ENCODE measurements at places on chromosomes 6 and 20.

DNA sequence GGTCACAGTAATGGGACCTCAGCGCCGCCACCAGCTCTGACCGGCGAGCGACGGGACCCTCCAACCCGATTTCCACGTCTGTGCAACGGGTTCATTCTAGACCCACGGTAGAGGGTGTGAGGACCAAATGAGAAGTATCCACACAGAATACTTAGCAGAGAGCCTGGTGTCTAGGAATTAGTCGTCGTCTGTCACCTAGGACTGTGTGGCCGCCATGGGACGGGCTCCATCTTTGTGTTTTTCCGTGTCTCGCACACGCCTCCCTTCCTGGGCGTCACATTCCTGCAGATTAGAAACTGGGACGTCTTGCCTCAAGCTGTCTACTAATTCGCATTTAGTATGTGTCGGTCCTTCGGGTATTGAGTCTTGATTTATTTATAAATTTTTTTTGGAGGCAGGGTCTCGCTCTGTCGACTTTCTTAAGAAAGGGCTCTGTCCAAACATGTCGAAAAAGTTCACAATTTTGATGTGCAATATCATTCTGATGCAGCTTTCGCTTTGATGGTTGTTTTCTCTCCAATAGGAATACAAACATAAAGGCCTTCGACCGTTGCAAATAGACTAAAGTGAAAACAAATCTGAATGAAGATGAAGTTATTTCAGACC, 563 bp downstream of the MGME1 start:
- DNase-seq, result no peak

DNA sequence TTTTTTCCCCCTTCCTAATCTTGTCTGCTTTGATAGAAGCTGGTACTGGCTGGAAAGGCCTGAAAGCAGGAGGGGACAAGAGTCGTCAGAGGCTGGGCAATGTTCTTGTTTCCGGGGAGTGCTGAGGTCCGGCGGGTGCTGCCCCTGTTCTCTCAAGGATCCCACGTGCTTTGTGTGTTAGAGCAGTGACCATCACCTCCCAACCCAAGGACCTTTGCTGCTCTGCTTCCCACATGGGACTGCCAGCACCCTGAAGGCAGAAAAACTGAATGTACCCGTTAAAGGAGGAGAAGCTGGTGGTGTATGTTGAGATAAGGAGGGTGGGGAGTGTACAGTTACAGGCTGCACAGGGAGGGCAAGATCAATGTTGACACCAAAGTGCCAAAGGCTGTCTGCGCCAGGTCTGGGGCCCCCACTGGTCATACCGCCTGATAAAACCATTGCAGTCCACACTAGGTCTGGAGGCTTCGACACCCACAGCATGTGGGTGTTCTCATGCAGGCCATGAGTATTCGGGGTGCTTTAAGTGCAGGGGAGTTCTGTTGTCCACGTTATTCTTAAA, 15.0 kb downstream of the C20orf173 start:
- no peak for DNase-seq

DNA sequence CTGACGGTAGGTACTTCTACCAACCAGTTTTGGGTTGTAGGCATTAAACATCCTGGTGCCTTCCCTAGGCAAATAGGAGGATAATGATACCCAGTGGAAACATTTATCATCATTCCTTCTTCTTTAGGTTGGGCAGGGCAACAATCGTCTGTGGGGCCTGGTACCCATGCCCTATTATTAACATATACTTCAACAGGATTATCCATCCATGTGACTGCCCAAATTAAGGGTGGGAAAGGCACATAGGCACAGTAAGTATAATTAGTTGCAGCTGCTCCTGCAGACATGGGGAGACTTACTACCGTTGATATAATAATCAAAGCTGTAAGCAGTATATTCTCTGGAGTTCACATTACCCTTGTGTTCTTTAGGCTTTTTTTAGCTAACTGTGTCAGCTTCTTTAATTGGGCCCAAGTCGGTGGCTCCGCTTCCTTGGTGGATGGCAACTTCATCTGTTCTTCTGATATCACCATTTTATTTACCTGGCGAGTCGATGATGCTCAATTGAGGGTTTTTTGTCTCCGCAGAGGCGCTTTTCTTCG, 16.8 kb downstream of the RPL7L1 start:
- no peak for DNase-seq

DNA sequence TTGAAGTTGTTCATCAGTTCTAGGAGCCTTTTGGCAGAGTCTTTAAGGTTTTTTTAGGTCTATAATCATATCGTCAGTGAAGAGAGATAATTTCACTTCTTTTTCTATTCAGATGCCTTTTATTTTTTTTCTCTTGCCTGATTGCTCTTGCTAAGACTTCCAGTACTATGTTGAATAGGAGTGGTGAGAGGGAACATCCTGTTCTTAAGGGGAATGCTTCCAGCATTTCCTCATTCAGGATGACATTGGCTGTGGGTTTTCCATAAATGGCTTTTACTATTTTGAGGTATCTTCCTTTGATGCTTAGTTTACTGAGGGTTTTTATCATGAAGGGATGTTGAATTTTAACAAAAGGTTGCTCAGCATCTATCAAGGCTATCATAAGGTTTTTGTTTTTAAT, 109.5 kb downstream of the CLVS2 start:
- no peak for DNase-seq

DNA sequence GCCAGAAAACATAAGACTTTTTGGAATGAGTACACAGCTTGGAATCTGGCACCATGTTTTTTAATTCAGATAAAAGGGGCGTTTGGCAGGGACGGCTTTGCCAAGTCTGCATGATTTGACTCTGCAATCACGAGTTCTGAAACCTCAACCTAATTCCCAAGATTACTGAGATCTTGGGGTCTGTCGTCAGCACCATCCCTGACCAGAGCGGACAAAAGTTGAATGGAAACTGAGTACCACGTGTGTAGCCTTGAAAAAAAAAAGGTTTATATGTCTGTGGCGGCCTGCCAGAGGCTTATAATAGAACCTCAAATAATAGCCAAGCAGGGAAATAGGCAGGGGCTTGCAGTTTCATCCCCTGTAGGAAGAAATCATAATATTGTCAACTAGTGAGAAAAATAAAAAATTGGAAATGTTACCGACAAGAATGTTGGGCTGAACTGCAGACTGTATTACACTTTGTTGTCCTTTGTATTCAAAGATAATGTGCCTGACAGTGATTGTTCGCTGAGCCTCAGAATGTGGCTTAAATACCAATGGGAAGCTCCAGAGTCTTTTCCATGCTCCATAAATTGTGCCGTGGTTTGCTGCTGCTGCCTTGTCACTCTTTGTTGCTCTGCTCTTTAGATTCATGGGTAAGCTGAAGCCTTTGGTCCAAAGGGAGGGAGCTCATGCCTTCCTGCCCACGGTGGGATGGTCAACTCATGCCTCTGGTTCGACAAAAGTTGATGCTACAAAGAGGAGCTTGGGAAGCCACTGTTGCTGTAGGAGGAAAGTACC, 118.8 kb upstream of the ARID1B start:
- no peak for DNase-seq

- DNase-seq, result no peak
Observed at GRCh38 chr6:125586074-125586473, 163.4 kb upstream of the HEY2 start.

GRCh38 chr20:37566590-37567330, 39.1 kb upstream of the BLCAP start:
- no peak for DNase-seq

GRCh38 chr6:13071550-13072345, 256.6 kb downstream of the TBC1D7 start:
- DNase-seq, result no peak

Data from stimulated activated CD4-positive, alpha-beta T cell treated with anti-CD3 and anti-CD28 coated beads, Interleukin-15, amount 100 ng/mL, for 1 hour (primary cell).